ENCODE measurements at places on chromosomes 5 and 9. TPM values are rescaled to one million over a fixed set of nuclear protein-coding genes. Genes with fewer than 3 reads are reported as not detected.
A peak's percentile ranks its signal among the peaks of the same experiment; 100 is the strongest.

- no peak for DNase-seq
Observed at GRCh38 chr5:18495157-18495556, 860.9 kb downstream of the TAF11L14 start.

DNA sequence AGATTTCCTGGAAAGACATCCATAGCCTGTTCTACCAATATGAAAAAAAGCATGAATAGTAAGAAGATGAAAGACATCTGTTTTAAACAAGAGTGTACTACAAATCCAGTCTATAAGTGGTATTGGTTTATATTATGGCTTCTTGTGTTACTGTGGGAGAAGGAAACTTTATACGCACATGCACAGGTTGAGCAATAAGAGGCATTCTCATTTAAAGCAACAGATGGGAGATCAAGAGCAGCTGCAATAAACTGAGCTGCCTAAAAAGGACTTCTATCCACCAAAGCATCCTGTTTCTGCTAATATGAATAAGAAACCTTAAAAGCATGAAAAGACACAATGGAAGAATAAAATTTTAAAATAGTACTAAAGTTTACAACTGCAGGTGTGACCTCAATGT lies 8.6 kb upstream of the PCDHB1 start:
- no peak for DNase-seq

DNA sequence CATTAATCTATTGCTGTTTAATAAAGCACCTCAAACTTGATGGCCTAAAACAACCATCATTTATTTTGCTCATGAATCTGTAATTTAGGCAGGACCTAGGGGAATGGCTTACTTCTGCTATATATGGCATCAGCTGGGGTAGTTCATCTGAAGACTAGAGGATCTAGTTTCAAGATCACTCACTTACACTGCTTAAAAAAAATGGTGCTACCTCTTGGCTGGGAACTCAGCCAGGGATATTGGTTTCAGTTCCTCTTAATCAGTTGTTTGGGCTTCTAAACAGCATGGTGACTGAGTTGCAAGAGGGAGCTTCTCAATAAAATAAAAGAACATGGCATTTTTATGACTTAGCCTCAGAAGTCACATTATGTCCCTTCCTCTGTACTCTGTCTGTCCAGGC lies 142.0 kb downstream of the FAM114A2 start:
- no peak for DNase-seq

GRCh38 chr5:163604013-163604412 lies 98.6 kb downstream of the MAT2B start:
- no peak for DNase-seq

DNA sequence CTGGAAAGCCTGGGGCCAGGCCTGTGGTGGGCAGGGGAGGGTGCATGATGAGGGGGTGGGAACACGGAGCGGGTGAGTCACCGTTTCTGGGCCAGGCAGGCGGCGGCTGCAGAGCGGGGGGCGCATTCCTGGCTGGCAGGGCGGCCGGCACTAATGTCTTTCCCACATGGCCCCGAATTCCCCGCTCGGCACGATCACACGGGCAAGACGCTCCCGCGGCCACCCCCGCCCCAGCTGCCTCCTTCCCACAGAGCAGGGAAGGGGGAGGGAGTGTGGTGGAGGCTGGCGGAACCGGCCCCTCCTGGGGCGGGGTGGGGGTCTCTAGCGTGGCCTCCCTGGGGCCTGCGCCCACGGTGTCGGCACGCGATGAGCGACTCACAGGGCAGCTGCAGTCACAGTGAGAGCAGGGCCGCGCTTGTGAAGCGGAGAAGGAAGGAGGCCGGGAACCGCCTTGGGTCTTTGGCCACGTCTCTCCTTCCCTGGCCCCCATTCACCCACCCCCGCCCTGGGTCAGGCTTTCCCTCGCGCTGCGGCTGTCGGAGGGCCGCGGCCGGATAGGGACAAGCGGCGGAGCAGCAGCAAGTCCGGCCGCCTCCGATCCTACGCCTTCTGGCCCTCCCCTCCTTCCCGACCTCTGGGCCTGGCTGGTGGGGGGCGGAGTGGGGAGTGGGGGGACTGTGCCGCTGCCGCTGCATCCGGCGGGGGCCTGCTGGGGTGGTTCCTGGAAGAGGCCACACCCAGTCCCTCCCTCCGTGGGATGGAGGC lies 48.9 kb downstream of the CXXC5 start:
- peak; percentile 62 for DNase-seq

The PPIC gene
- total RNA-seq: 3.1 TPM

DNA sequence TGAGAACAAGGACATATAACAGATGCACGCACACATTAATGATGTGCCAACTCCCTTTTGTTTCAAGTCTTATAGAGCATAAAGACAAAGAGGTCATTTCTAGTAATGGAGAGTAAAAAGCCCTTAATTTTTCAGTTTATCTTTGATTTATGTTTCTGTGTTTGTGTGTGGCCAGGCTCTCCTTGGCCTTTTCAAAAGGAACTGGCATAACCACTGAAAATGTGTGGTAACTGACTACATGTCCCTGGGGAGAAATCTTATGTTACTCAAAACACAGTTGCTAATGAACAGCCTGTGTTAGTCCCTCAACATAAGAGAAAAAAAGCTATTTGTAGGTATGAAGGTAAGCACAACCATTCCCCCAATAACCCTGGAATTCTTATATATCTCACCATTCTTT lies 47.6 kb upstream of the SHOC1 start:
- no peak for DNase-seq

GRCh38 chr9:69147041-69147834 lies 26.8 kb upstream of the TJP2 start:
- no peak for DNase-seq

- DNase-seq: peak; percentile 7
Observed at GRCh38 chr5:161410640-161411039, 135.9 kb downstream of the GABRB2 start.

The SLC6A19 gene
- not detected for total RNA-seq

DNA sequence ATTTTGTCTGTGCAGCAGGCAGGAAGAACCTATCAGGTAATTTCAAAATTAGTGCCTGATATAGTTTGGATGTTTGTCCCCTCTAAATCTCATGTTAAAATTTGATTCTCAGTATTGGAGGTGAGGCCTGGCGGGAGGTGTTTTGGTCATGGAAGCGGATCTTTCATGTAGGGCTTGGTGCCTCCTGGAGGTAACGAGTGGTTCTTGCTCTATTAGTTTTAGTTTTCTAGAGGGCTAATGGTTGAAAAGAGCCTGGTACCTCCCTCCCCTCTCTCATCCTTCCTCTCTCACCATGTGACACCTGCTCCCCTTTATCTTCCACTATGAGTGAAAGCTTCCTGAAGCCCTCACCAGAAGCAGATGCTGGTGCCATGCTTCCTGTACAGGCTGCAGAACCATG lies 106.3 kb downstream of the DRD1 start:
- DNase-seq: no peak

- DNase-seq: no peak
Observed at GRCh38 chr5:143170104-143170503, 233.4 kb downstream of the NR3C1 start.

DNA sequence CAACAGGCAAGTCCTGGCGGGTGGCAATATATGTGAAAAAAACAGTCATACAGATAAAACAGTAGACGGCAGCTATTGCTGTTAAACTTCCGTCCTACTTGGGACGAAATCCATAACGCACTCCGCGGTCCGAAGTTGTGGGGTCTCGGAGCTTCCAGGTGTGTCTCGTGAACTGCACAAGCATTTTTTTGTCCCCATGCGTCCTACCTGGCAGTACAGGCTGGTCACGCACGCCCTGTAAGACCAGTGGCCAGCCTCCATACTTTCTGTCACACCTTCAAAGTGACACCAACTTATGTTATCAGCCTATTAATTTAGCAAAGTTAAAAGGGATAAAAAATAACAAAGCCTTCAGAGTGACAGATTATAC lies 51.3 kb downstream of the TGFBI start:
- no peak for DNase-seq

DNA sequence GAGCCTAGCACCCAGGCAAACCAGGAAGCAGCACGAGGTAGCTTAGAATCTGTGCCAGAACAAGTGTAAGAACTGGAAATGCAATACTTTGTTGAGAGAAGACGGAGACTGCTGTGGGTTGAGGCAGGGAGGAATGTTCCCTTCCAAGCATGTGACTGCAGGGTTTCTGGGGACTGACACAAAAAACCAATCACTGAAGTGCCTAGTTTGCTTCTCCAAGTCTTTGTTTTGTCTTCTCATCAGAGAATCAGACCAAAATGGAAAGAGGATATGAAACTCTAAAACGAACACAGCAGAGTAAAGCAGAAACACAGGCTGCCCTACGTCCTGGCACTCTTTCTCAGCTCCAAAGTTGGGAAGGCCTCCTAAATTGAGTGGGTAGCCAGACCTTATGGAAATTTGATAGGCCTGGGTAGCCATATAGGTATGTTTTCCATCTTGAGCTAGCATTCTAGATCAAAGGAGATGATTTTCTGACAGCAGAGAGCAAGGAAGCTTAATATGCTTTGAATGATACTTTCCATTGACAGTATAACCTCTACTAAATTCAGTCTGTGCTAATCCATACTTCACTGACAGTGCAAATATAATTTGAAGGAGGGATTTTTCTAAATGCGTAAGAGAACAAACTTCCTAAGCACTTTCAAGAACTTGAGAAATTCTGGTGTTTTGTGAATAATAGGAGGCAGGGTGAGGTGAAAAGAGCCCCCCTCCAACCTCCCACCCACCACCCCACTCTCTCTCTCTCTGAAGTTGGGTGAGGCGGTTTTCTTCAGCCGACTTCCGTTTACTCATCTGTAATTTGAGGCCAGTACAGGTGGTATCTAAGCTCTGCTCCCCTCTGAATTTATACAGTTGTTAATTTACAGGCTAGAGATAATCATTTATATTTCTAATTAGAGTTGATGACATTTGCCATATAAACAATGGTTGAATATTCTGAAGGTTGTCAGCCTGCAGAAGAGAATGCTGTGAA lies 5.5 kb downstream of the ADRB2 start:
- no peak for DNase-seq

The TMOD1 gene
- 22.8 TPM for total RNA-seq

DNA sequence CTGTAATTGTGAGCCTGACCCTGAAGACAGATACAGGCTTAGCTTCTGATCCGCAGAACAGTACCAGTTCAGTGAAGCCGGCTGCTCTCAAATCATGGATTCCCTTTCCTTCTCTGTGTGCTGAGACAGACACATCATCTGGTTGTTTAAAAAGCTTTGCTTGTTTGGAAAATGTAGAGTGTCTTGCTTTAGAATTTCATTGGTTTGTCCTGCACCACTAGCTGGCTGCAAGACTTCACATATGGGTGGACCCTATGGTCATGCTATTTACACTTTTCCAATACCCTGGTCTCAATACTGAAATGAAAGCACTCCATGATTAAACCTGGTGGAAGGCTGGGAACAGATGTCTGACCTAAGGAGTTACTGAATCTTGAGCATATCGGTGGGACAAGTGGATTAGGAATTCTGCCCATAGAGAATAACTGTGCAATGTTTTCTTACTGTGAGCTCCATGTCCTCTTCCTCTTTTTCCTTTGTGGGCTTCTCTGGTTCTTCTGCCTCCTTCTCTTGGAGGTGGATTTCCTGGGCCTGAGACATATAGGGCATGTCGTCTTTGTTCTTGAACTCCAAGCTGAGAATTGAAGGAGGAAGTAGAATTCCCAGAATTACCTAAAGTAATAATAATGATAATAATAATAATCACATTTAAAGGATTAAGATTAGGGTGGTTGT lies 201.1 kb upstream of the KLF9 start:
- peak; percentile 49 for DNase-seq

DNA sequence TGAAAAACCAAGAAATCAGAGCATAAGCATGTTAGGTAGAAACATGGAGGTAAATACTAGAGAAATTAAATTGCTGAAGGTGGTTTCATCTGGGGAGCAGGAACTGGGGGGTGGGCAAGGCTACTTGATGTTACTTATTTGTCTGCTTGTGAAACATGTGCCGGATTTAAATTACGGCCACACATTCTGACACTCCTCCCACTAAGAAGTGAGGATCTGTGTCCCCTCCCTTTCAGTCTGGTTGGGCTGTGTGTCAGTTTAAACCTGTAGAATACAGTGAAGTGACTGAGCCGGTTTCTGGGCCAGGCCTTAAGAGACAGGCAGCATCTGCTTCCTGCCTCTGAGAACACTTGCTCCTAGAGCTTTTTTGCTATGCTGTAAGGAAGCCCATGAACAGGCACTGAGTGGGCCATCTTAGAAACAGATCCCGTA lies 2.3 kb upstream of the IARS1 start:
- DNase-seq: no peak

DNA sequence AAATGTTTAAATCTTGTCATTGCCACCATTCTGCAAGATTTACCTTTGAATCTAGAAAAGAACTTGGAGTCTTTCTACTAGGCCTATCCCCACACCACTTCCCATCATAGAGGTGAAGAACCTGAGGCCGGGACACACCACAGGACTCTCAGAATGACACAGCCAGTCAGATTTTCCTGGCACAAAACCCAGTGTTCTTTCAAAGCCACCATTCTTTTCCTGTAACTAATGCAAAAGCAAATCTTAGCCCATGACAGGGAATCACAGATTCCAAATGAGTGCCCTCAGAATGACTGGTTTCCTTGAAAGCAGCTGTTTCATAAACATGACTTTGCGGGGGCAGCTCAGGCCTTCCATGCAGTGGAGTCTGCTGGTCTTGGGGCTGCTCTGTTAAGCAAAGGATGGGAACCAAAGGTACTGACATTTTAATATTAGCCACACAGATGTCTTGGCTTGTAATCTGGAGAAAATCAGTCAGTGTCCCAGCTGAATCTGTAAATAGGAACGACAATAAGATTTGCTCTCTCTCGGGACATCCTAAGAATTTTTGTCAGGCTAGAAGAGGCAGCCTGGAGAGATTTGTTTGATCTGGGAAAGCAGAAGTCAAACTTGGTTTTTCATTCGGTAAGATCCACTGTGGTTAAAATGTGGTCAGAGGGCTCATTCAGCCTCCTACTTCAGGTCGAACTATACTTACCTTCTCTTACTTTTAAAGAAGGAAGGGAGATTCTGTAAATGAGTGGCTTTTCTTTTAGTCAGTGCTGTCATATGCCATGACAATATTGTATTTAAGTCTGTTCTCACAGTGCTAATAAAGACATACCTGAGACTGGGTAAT lies 115.1 kb downstream of the PALM2AKAP2 start:
- DNase-seq: no peak

GRCh38 chr9:120742951-120743416 lies 28.7 kb upstream of the MEGF9 start:
- no peak for DNase-seq

- no peak for DNase-seq
Observed at GRCh38 chr5:30981576-30981975, 211.9 kb upstream of the CDH6 start.

The IFNA13 gene
- not detected for total RNA-seq

DNA sequence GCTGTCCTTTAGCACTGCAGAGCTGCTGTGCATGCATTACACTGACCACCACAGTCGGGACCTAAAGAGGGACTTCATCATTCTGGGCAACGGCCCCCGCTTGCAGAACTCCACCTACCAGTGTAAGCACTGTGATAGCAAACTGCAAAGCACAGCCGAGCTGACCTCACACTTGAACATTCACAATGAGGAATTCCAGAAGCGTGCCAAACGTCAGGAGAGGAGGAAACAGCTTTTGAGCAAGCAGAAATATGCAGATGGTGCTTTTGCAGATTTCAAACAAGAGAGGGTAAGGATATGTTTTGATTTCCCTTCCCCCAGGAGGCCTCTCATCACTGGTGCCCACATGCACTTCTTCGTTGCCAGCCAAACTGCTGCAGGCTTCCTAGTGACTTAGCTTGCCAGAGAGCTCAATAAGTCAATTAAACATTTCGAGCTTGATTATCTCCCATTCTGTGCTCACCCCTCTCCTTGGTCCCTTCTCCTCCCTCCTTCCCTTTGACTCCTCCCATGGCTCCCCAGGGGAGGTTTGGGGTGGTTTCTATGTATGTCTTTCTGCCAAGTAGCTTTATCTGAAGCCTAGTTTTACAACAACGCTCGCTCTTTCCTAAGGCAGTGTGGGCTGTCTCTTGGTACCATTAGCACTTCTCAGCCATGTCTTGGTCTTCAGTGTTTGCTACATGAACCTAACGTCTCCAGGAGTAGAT lies 66.7 kb downstream of the ZNF462 start:
- peak; percentile 20 for DNase-seq

All from occipital lobe (tissue), 3 donors.